Kidney epithelial cell (primary cell): ENCODE measurements at places on chromosomes 6 and 20. TPM values are rescaled to one million over a fixed set of nuclear protein-coding genes. Genes with fewer than 3 reads are reported as not detected.

DNA sequence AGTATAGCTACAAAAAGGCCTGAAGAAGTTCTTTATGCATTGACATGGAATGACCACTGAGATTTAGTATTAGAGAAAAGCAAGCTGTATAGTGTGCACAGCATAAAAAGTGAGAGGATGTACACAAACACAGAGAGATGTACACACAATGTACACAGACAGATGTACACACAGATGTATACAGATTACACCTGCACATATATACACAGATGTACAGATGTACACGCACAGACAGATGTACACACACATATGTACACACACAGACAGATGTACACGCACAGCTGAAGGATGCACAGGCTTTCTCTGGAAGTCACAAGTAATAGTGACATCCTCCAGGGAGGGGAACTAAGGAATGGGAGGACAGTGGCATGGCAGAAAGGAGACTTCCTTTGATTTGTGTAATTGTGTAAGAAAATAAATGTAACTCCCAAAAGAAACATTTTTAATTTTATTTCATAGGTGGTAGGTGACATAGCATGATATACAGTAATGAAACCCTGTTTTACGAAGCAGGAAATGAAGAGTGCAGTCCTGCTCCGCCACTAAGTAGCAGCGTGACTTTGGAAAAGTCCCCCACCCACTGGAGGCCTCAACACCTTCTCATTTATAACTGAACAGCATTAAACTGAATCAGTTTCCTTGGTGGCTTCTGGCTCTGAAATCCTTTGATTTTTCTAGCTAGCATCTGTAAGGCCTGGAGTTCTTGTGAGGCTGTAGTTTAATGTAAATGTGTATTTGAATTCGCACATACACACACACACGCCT is 14.1 kb downstream of the NFATC2 start:
- DNase-seq, result no peak

Gene BTN1A1
- total RNA-seq, result not detected in 2 replicates

- no peak for DNase-seq
Observed at GRCh38 chr6:160044687-160045086, 75.8 kb downstream of the IGF2R start.

GRCh38 chr20:10541668-10542411 is 106.7 kb downstream of the SLX4IP start:
- no peak for DNase-seq

Gene TGM3
- not detected in 2 replicates for total RNA-seq
